ENCODE measurements at places on chromosomes 12 and 14. TPM values are rescaled to one million over a fixed set of nuclear protein-coding genes. Genes with fewer than 3 reads are reported as not detected.

The E2F7 gene
- total RNA-seq, result not detected

The DTX1 gene
- 0.86 TPM for total RNA-seq

The JAG2 gene
- total RNA-seq, result 2.5 TPM

The A2M gene
- 426 TPM for total RNA-seq

The CLEC14A gene
- 10.2 TPM for total RNA-seq

The INSM2 gene
- total RNA-seq, result not detected

The MYO1H gene
- not detected for total RNA-seq

The OR6C65 gene
- not detected for total RNA-seq

The GLIPR1L2 gene
- 2.0 TPM for total RNA-seq

The NOVA1 gene
- total RNA-seq, result 7.9 TPM

The MGP gene
- 109 TPM for total RNA-seq

The P2RX2 gene
- total RNA-seq, result not detected

The GLIPR1 gene
- 27.9 TPM for total RNA-seq

The COPS7A gene
- total RNA-seq, result 36.4 TPM

The CCDC196 gene
- total RNA-seq, result not detected

The RNASE2 gene
- total RNA-seq, result 0.51 TPM

The CYP27B1 gene
- 1.5 TPM for total RNA-seq

The CLEC1B gene
- total RNA-seq, result not detected

The CELA1 gene
- not detected for total RNA-seq

The SRGAP1 gene
- total RNA-seq, result 16.9 TPM

The C1QL4 gene
- total RNA-seq, result not detected

The IGF1 gene
- total RNA-seq, result 1.4 TPM

The GZMH gene
- total RNA-seq, result not detected

The TAS2R7 gene
- not detected for total RNA-seq

All from ovary (tissue), 10 donors.